Activated CD4-positive, alpha-beta T cell treated with anti-CD3 and anti-CD28 coated beads for 36 hours (primary cell): ENCODE measurements at places on chromosomes 16 and 17.
A peak's percentile ranks its signal among the peaks of the same experiment; 100 is the strongest.

GRCh38 chr17:82458885-82459424, 414 bp downstream of the NARF start:
- peak; percentile 50 for DNase-seq

DNA sequence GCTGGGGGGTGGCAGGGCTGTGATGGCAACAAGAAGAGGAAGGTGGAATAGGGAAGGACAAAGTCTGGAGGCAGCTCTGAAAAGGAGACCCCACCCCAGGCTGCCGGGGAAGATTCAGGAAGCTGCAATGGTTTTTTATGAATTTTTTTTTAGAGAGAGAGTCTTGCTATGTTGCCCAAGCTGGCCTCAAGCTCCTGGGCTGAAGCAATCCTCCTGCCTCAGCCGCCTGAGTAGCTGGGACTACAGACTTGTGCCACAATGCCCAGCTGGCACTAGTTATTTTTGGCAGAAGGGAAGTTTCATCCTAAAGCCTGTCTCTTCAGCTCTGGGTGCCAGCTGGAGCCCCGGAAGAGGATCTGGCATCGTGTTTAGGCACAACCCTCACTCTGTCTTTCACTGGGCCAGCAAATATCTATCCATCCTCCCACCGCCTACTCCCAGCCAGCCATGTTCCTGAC, 1.3 kb upstream of the CES3 start:
- no peak for DNase-seq

GRCh38 chr16:85252461-85252860, 140.2 kb upstream of the CIBAR2 start:
- DNase-seq = peak; percentile 30

GRCh38 chr17:75109407-75110233, at the start of gene ARMC7:
ARMC7 (plus strand) TSS chr17:75109969; CDS start chr17:75110289, 320 bp downstream.
- peak; percentile 95 for DNase-seq

- peak; percentile 73 for DNase-seq
Measured at GRCh38 chr16:50273888-50274325, 7.6 kb downstream of the ADCY7 start.

DNA sequence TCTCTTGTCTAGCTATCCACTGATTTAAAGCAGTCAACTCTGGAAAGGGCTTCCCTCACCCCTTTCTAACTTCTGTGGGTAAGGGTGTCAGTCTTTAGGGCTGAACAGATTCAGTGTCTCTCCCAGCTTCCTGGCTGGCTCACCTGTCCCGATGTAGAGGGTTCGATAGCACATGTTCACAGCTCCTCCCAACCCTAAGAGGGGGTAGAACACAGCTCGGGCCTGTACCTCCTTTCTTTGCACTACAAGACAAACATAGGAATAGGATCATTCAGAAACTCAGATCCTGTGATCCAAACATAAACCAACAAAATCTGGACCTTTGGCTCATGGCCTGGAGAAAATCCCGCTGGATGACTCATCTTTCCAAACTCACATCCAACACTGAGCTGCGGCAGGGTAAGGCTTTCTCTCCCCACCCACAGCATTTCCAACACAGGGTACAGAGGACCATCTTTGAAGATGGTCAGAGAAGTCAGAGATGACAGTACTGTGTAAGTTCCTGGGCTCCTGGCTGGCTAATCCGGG, 5.8 kb upstream of the DHRS13 start:
- DNase-seq = no peak

GRCh38 chr17:48259694-48260291, 152.2 kb downstream of the SNX11 start:
- no peak for DNase-seq

DNA sequence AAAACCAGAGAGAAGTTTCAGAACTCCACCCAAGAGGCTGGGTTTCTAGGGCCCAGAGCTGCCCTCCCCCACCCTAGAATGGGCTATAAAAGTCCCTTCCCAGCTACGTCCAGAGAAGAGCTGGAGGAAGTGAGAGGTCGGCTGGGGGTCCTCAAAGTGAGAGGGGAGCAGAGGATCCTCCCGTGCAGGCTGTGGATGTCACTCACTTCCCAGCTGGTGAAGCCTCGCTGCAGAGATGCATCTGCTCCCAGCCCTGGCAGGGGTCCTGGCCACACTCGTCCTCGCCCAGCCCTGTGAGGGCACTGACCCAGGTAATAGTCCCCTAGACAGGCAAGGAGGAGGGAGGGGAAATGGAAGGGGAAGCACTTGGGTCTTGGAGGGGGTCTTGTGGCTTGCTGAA, at the start of gene EPX:
TSS of gene EPX (plus strand) at position 115 of the 400 bp plus-strand sequence. CDS start at position 236, 121 bp downstream.
- DNase-seq = no peak

DNA sequence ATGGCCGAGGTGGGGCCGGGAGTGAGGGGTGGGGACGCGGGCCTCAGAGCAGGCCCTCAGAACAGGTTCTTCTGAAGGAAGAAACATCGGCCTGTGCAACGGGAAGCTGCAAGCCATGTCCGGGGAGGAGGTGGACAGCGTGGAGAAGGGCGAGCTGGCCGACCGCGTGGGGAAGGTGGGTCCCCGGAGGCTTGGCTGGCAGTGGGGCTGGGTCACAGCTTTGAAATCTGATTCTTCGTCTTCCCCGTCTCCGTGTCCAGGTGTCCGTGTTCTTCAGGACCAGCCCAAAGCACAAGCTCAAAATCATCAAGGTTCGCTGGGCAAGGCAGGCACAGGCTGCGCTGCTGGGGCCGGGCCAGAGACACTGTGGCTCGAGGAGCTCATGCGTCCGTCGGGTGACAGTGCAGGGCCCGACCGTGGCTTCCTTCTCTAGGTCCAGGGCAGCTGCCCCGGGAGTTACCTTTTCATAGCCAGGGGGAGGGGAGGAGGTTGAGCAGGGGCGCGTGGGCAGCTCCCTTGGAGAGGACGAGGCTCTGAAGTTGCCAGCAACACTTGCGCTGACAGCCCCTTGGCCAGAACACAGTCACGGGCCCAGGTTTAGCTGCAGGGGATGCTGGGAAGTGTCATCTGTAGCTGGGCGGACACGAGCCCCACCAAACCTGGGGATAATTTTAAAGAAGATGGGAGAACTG, 51.3 kb downstream of the MEAK7 start:
- DNase-seq = no peak

- DNase-seq = no peak
Measured at GRCh38 chr16:85635545-85636140, 22.5 kb downstream of the GSE1 start.

GRCh38 chr16:55209626-55210025, 114.4 kb upstream of the IRX6 start:
- DNase-seq = no peak

DNA sequence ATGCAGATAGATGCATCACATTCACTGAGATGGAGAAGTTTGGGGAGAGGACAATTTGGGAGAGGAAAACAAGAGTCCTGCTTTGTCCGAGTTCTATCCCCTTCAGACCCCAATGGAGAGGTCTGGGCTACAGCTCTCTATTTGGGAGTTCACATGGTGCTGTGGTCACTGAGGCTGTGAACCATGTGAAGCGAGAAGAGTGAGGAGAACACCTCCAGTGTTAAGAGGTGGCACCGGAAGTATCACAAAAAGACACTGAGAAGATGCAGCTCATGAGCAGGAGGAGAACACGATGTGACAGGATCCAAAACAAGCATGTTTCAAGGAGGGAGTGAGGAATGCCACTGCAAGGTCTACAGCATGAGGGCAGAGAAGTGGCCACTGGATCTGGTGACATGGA, 39.7 kb downstream of the PIK3R5 start:
- DNase-seq = no peak

DNA sequence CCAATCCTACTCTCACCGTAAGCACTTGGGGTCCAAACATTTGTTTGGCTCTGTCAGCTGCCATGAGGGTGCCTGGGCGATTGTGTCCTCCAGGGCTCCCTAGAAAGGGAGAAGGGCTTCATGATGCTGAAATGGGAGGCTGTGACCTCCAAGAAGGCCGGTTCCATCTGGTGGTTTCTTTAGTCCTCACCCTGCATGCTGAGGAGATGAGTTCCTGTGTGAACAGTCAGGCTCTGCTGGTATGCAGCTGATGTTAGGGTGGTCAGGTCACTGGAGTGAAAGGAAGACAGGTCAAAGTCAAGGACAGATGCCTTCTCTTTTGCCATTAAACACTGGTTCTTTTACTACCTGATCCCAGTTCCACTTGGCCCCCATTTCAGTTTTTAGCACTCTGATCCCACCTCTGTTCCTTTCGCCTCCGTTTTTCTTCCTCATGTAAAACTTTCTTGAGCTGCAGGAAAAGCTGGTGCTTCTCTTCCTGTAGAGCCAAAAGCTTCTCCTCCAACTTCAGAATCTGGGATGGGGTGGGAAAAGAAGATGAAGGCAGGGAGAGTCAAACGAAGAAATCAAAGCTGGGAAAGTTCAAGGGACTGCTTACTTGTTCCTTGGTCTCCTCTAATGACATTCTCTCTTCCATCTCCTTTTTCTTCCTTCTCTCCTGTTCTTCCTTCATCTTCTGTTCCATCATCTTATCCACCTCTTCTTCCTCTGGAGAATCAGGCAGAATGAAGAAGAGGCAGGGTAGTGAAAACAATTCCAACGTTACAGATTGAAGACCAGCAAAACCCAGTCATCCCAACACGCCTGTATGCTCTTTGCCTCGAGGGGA, 1.1 kb downstream of the GPS2 start:
- no peak for DNase-seq

DNA sequence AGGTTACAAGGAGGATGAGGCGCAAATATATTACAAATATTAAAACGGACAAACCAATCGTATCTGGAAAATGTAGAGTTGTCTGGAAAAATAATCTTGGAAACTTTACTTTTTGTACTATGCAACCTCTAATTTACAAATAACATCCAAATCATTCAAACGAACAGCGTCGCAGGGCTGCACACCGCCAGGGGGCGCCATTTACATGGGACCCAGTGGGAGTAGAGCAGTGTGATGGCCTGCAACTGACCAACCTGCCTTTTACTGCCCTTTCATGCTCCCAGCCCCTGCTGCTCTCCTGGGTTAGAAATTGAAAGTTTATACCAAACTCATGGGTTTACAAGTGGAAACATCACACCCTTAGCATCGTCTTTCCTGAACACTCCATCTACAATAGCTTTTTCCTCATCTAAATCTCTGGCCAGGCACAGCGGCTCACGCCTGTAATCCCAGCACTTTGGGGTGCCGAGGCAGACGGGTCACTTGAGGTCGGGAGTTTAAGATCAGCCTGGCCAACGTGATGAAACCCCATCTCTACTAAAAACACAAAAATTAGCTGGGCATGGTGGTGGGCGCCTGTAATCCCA, 10.0 kb downstream of the PITPNC1 start:
- DNase-seq = peak; percentile 87

GRCh38 chr17:2400474-2400866, 390 bp downstream of the MNT start:
- peak; percentile 84 for DNase-seq

DNA sequence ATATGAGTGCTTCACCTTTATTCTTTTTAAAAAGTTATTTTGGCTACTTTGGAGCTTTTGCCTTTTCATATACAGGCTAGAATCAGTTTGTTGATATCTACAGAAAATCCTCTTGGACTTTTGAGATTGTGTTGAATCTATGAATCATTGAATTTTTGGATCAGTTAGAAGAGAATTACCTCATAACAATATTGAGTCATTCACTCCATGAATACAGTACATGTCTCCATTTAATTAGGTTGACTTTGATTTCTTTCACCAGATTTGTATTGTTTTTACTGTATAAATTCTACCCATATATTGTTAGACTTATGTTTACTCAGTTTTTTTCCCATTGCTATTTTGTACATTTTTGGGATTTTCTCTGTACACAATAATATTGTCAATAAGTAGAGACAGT, 54.4 kb downstream of the TAOK1 start:
- no peak for DNase-seq

DNA sequence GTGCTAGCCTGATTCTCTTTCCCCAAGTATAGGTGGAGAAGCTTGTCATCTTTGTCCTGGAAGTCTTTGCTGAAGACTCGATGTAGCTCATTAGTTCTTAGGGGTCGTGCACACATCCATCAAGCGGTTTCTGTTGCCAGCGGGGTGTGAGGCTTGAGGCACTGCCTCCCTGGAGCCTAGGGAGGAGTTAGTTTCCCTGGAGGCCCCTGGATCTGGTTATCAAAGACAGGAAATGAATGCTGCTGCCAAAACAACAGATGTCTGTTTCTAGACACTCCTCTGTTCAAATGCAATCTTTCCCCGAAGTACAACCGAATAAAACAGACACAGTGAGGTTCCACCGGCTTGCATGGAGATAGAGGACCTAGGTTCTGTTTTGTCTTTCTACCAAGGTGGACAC, 17.5 kb downstream of the HS3ST4 start:
- DNase-seq = no peak

DNA sequence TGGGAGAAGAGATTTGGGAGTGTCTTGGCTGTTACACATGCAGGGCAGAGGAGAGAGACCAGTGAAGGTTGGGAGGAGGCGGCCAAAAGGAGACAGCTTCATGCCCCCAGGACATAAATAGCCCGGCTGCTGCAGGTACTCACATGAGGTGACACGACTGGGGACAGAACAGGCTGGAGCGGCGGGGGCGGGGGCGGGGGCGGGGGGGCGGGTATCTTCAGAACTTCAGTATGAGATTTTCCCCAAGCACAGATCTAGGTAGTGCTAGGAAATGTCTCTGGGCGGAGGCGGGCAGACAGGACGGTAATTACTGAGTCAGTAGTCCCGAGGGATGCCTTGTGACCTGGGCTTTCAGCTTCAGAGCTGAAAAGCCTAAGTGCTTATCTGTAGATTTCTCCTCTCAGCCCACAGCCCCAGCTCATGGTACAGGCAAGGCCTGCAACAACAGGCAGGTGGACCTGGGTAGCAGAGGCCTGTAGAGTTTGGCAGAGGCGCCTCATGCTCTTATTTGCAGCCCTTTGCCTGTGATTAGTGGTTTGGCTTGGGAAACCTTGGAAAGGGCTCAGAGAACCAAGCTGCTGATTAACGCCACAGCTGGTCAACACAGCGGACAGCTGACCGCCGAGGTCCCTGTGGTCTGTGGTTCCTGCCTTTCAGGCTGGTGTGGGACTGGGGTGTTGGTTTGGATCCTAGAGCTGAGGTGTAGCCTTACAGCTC, 24.5 kb downstream of the UNK start:
- DNase-seq = no peak

- peak; percentile 73 for DNase-seq
Measured at GRCh38 chr17:74569020-74570003, 2.0 kb upstream of the CD300H start.

DNA sequence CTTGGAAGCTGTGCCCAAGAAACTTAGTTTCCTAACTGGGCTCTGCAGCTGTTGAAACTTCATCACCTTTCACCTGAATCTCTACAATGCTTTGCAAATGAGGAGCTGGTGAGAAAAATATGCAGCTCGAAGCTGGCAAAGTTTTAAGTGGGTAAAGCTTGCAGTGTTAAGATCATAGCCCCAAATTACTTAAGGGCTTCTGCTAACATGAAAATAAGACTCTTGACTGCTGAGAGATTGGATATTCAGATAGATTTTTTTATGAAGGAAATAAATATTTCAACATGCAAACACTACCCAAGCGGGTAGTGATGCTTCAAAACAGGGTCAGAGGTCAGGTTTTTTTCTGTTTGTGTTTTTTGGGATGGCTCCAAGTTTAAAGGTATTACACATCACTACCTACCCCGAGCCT, 278.7 kb downstream of the FTO start:
- DNase-seq = no peak

GRCh38 chr17:64323774-64324173, 60.7 kb upstream of the TEX2 start:
- DNase-seq = no peak
